ENCODE measurements at places on chromosomes 2 and 18.

DNA sequence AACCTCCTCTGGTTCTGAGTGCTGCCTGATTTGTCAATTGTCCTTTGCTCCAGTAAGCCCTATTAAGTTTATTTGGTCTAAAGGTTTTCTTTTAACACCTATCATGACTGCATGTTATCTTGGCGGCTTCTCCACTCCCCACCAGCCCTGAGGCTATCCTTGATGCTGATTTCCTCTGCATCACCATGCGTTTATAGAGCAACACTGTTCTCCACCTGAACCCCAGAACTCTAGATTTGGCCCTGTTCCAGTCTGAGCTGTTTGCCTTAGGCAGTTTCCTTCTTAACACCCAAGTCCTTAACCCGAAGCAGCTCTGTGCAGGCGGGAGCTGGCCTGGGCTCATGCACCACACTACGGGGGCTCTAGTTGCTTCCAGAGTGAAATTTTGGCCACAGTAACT is 98.2 kb upstream of the NPAS2 start:
- DNase-seq, result no peak

DNA sequence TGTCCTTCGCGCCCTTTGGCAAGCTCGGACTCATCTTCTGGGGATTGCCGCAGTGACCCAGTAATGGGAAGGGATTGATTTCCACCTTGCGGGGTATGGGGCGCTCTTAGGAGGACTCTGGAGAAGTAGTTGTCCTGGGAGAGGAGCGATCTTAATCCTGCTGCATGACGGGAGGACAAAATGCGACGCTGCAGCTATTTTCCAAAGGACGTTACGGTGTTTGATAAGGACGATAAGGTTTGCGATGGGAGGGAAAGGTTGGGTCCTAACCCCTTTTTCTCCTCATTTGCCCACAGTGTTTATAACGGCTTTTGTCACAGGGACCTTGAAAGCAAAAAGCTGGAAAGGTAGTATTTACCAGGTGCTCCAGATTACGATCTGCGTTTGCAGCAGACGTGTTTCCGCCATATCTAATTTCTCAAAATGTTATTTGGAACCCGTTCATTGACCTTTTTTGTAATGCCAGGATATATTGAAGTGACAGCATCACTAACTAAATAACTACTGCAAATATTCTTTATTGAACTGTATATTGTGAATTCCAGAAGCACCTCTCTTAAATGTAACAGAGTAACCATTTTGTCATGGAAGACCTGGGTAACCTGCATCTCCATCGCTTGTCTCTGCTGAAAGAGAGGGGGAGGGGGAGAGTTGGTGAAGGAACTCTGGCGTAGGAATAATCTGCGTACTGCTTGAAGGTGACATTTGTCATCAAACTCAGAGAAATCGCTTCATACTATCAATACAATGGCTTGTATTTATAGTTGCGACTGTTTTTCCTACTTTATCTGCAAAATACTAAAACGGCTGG is 590 bp downstream of the MDH1 start:
- DNase-seq, result no peak

- no peak for DNase-seq
Observed at GRCh38 chr2:150681120-150681804, 193.8 kb upstream of the RND3 start.

DNA sequence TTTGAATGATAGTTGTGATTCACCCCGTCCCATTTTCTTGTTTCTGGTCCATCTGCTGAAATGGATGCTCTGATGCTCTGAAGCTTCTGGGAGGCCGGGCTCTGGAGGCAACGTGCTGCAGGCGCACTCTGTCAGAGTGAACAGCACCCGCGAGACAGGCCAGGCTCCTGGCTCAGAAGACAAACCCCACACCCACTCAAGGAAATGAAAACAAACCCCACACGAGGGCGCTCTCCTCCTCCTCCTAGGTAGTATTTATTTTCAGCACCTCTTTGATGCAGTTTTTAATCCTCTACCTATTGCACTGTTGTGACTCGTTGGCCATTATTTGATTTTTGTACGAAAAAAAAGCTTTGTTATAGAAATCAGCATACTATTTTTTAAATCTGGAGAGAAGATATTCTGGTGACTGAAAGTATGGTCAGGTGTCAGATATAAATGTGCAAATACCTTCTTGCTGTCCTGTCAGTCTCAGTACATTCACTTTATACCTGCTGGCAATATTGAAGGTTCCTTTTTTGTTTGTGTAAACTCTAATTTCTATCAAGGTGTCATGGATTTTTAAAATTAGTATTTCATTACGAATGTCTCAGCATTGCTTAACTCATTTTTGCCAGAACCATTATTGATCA is 10.3 kb upstream of the CHST10 start:
- peak; percentile 78 for DNase-seq

DNA sequence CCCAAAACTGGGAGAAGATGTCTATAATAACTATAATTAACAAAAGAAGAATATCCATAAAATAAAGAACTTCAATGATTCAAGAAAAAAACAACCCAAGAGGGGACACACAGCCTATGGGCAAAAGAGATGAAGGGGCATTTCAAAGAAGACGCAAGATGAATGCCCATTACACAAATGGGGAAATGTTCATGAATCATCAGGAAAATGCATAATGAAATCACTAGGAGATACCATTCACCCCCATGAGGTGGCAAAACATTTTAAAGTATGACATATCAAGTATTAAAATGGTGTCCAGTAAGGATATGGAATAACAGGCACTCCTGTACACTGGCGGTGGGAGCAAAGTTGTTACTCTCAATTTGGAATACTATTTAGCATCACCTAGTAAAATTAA is 183.3 kb downstream of the TXNL1 start:
- DNase-seq, result no peak

GRCh38 chr2:229852565-229852964 is 69.2 kb downstream of the TRIP12 start:
- DNase-seq, result no peak

DNA sequence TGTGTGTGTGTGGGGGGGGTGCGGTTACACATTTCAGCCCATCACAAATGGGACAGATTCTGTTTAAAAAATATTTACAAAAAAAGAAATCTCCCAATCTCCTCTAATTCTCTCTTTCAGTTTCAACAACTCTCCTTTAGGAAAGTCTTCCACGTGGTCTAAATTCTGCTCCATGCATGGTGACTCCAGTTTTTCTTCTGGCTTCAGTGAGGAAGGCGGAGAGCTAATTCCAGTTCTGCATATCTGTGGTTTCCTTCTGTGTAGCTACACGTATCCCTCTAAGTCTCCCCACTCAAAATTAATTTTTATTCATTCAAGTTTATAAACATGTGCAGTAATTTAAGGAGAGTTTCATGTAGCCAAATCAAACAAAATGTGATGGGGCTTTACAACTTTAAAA is 111.6 kb downstream of the SLC4A3 start:
- no peak for DNase-seq

GRCh38 chr2:190812506-190813294 is 67.9 kb upstream of the GLS start:
- no peak for DNase-seq

GRCh38 chr2:151506170-151506569 is 96.5 kb downstream of the RIF1 start:
- DNase-seq, result no peak

DNA sequence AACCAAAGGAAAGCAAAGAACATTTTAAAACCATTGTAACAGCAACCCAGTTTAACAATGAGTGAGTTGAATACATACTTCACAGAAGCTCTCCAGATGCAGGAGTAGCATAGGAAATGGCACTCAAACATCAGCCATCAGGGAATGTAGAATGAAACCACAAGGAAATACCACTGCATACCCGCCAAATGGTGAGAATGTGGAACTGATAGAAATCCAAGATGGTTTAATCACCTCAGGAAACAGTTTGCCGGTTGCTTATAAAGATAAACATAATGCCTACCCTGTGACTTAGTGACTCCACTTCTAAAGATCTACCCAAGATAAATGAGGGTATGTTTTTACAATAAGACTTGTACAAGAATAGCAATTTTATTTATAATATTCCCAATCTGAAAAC is 132.0 kb downstream of the GALNT1 start:
- no peak for DNase-seq

- DNase-seq, result no peak
Observed at GRCh38 chr18:62464266-62464665, 58.6 kb upstream of the ZCCHC2 start.

GRCh38 chr2:48232351-48232750 is 297.6 kb upstream of the STON1 start:
- DNase-seq, result no peak

- no peak for DNase-seq
Observed at GRCh38 chr2:145064511-145064910, 544.6 kb upstream of the ZEB2 start.

GRCh38 chr2:182101263-182101662 is 115.6 kb downstream of the PPP1R1C start:
- no peak for DNase-seq

- DNase-seq, result no peak
Observed at GRCh38 chr18:50679056-50679455, 119.2 kb downstream of the MAPK4 start.

- DNase-seq, result no peak
Observed at GRCh38 chr2:9984871-9985480, 33.5 kb downstream of the GRHL1 start.

DNA sequence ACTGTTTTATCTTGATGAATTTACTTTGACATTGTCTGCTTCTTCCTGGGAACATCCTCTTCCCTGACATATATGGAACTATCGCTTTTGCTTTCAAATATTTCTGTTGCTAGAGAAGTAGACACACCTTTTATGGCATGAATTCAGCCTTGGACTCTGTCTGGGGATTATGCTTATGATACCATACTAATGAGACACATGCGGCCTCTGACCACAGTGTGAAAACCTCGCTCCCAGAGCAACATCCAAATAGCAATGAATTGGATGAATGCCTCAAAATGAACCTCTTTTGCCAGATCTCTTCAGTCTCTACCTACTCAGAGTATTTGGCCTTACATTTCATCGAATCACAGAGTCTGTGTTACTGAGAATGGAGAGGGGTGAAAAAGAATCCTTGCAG is 70.9 kb downstream of the PIEZO2 start:
- DNase-seq, result no peak

DNA sequence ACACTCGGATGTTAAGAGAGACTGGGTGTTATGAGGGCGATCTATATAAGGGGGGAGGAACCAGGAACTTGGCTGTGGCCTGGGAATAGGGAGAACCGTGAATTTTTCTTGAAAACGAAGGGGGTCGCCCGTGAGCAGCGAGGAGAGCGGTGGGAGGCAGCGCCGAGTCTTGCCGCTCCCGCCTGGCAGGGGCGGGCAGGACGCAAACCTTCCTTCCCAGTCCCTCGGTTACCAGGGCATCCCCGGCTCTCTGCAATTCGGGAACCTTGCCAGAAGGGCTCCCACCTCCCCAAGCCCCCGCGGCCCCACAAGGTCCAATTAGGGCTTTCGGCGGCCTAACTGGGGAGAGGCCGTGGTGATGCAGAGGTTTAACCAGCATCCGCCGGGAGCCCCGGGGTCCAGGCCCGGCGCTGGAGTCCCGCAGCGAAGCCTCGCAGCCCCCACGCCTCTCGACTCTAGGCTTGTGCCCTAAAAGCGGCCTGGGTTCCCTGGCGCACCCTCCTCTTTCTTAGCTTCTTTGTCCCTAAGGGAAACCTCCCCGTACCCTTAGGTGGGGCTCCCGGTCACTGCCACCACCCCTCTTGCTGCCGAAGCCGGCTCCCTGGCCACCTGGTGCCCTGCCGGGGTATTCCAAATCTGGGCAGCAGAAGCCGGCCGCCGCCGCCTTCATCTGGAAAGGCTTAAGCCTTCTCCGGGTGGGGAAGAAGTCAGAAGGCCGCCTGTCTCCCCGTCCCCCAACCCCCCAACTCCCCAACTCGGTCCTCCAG is 680 bp upstream of the FHOD3 start:
- DNase-seq, result peak; percentile 88

DNA sequence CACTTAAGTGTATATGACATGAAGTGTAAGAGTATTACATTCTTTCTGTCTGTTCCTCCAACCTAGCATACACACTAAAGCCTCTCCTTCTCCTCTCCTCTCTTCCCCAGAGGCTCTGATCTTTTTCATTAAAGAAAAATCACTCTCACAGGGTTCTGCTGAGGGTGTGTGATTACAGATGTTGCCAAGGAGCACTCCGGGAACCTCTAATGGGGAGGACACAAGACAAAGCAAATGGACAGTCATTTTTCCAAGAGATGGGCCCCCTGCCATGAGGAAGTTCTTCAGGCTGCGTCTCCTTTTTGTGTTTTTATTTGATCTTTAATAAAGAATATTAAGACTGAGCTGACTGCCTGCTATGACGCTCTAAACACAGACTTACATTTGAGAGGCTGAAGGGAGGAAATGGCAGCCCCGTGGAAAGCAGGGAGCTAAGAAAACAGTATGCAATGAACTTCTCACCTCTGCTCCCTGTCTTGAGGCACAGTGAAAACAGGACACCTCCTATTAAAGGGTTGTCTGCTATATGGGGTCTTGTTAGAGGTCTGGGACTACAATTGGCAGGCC is 578.1 kb downstream of the PIK3C3 start:
- DNase-seq, result no peak

- no peak for DNase-seq
Observed at GRCh38 chr2:31980674-31981356, 30.0 kb downstream of the MEMO1 start.

DNA sequence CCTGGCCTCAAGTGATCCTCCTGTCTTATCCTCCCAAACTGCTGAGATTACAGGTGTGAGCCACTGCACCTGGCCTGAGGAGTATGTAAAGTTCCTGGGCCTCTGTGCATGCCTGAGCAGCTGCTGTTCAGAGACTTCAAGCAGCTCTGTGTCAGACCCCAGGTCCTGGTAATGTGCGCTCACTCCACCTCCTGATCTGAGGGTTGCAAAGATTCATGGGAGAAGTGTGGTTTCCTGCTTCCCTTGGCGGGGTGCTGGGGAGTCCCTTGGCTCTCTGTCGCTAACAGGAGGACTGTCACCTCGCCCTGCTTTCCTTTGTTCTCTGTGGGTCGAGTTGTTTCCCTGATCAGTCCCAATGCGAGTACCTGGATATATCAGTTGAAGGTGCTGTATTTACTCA is 8.6 kb upstream of the IL36A start:
- DNase-seq, result no peak

DNA sequence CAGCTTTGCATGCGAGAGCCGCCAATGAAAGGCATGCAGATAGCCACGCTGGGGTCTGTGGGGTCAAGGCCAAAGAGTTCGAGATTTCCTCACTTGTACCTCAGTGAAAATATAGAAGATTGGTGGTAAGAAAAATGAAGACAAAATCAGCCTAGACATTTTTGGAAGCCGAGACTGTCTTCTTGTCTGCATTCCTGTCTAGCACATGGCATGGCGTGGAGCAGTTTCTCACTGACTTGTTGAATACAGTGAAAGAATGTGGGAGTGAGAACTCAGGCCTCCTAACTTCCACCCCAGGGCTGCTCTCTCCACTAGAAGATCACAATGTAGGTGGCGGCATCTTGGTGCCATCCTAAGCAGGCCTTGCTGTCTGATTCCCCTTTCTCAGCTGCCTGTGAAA is 740.8 kb upstream of the HS6ST1 start:
- no peak for DNase-seq

GRCh38 chr2:170091436-170091835 is 86.5 kb upstream of the MYO3B start:
- DNase-seq, result no peak

GRCh38 chr2:113276761-113277425 is 1.8 kb downstream of the PAX8 start:
- DNase-seq, result no peak
